Naive B cell (primary cell): ENCODE measurements at places on chromosomes 6 and 20.

GRCh38 chr6:28543651-28544610 lies 18.2 kb downstream of the GPX5 start:
- peaks cover 23% of the 10 kb centered on the region for H3K4me1 ChIP-seq
- no peak for DNase-seq
- H3K36me3 ChIP-seq: no peaks in the 10 kb centered on the region
- peak overlapping the region; percentile 85 for H3K4me3 ChIP-seq
- H3K27ac ChIP-seq: no peak overlapping the region

DNA sequence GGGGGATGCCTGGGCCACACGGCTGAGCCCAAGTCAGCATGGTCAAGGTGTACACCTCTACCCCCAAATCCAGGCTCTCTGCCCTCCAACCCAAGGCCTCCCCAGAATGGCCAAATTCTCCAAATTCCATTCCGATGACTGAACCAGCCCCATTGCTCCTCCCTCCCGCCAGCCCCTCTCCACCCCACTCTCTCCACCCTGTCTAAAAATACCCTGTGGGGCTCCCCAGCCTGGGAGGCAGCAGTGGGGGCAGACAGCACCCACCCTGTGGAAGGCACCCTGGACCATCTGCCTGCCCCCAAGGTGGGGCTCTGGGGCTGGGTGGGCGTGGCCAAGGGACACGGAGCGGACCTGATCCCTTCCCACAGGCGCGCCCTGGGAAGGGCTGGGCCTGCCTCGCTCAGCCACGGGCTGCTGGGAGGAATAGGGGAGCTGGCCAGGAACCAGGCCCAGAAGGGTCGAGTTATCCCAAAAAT lies 11.4 kb downstream of the TEAD3 start:
- no peak for DNase-seq
- H3K4me1 ChIP-seq: no peaks in the 10 kb centered on the region
- H3K4me3 ChIP-seq: no peak overlapping the region
- no peaks in the 10 kb centered on the region for H3K36me3 ChIP-seq

GRCh38 chr6:22827760-22828159 lies 258.4 kb downstream of the HDGFL1 start:
- H3K36me3 ChIP-seq: no peaks in the 10 kb centered on the region
- H3K4me3 ChIP-seq: no peak overlapping the region
- H3K27me3 ChIP-seq: no peaks in the 10 kb centered on the region
- no peak for DNase-seq
- no peak overlapping the region for H3K27ac ChIP-seq

DNA sequence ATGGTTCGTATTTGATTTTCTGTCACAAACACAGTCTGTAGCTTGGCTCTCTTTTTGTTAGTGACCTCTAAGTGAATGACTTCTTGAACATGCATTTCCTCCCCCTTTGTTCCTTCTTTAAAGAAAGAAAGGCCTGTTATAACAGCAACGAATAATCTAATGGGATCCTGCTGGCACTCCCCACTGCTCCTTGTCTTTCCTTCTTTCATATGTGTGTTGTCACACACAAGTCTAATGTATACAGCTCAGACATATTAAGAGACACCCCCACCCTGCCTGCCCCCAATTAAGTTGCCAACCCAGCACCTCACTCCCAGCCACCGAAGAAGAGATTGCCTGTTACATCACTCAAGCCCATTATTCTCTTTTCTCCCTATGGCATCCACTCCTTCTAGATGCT lies 4.9 kb upstream of the SAMD5 start:
- H3K36me3 ChIP-seq: no peaks in the 10 kb centered on the region
- peaks cover 60% of the 10 kb centered on the region for H3K27me3 ChIP-seq
- peaks cover 10% of the 10 kb centered on the region for H3K4me1 ChIP-seq

DNA sequence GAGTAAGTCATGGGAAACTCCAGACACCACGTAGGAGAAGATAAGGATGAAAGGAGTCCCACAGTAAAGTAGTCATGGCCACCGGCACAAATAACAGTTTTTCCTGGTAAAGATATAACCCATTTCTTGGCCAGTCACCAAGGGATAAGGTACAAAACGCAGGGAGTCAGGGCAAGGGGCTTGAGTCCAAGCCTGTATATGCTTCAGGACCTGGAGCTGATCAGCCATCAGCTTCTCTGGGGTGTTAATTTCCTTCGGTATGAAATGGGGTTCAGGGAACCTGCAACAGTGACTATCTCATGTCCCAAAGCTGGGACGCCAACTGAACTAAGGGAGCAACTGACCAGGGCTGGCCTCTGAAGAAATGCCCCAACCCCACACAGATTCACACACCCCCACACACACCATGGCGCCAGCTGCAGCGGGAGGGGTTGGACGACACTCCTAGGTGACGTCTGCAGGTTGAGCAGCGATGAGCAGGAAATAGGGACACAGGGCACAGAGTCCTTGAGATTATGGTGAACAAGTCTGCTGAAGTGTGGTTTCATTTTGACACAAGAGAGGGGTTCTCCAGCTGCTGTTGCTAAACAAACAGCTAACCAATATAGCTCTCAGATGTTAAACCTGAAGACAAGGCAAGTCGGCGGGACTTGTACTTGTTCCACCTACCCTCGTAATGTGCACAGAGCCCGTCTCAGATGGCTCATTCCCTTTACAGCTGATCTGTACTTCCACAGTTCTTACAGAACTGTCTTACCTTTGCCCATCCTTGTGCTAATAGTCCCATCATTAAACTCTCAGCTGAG lies 7.4 kb upstream of the ADTRP start:
- H3K4me1 ChIP-seq: no peaks in the 10 kb centered on the region
- H3K27me3 ChIP-seq: no peaks in the 10 kb centered on the region
- H3K4me3 ChIP-seq: no peak overlapping the region
- no peak for DNase-seq

GRCh38 chr20:35891375-35891774 lies 62.9 kb downstream of the SCAND1 start:
- H3K4me3 ChIP-seq: no peak overlapping the region
- peaks cover 22% of the 10 kb centered on the region for H3K4me1 ChIP-seq
- no peak overlapping the region for H3K27ac ChIP-seq
- H3K27me3 ChIP-seq: no peaks in the 10 kb centered on the region

- H3K4me3 ChIP-seq: no peak overlapping the region
- no peaks in the 10 kb centered on the region for H3K36me3 ChIP-seq
- peaks cover 59% of the 10 kb centered on the region for H3K4me1 ChIP-seq
- H3K27me3 ChIP-seq: no peaks in the 10 kb centered on the region
- DNase-seq: no peak
- H3K27ac ChIP-seq: peak overlapping the region; percentile 97
These were observed 9.3 kb upstream of the BAK1 start for GRCh38 chr6:33589392-33589730.

DNA sequence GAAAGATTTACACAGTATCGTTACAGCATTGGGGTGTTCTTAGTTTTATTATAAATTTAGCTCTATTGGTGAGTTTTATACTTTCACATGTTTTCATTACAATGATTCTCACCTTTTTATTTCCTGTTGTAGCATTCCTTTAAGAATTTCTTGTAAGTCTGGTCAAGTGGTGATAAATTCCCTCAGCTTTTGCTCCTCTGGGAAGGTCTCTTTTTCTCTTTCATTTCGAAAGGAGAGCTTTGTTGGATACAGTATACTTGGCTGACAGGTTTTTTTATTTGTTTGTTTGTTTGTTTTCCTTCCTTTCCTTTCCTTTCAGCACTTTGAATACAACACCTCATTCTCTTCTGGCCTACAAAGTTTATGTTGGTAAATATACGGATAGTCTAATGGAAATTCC lies 249.7 kb upstream of the RUNX2 start:
- no peaks in the 10 kb centered on the region for H3K27me3 ChIP-seq
- no peaks in the 10 kb centered on the region for H3K4me1 ChIP-seq
- no peak overlapping the region for H3K27ac ChIP-seq
- DNase-seq: no peak
- H3K36me3 ChIP-seq: peaks cover 13% of the 10 kb centered on the region

DNA sequence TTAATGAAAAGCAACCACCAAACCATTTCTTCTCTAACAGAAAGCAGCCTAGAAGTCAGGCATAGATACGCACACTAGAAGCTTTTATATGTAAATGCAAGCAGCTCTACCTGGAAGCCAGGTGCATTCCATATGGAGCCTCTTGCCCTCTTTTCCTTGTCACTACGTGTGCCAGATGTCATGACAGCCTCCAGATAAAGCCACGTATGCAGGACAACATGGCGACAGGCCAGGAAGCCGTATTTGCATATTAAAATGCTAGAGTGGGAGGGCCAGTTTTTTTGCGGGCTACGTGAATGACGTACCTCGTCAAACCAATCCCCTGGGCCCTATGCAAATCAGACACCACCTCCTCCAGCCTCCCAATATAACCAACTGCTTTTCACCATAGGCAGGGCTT lies 308.1 kb upstream of the SPTLC3 start:
- no peaks in the 10 kb centered on the region for H3K4me1 ChIP-seq
- H3K27me3 ChIP-seq: no peaks in the 10 kb centered on the region
- H3K4me3 ChIP-seq: no peak overlapping the region
- H3K27ac ChIP-seq: no peak overlapping the region
- no peak for DNase-seq

- no peaks in the 10 kb centered on the region for H3K27me3 ChIP-seq
- H3K4me3 ChIP-seq: no peak overlapping the region
- DNase-seq: no peak
- H3K27ac ChIP-seq: no peak overlapping the region
- H3K4me1 ChIP-seq: no peaks in the 10 kb centered on the region
- H3K36me3 ChIP-seq: no peaks in the 10 kb centered on the region
These were observed 42.3 kb upstream of the ATXN1 start for GRCh38 chr6:16803294-16804200.

DNA sequence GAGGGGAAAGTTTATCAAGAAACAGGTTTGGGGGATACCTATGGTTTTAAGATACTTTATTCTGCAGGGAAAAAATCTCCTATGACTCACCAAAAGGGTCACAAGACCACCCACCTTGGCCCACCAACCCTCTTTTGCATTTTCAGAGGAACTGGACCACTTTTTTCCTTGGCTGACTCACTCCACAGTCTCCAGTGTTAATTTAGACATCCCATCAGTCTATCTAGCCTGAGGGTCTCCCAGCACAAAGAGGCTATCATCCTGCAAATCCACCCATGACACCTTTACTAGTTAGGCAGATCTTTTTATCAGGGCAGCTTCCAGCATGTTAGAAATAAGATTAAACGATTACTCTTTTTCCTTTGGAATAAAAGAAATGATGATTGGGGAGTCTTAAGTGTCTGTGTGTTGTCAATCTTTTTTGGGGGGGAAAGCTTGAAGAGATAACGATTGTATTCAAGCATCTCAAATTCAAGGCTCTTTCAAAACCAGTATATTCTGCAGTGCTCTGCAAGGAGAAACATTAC lies 138.1 kb upstream of the RIN2 start:
- no peak overlapping the region for H3K27ac ChIP-seq
- no peaks in the 10 kb centered on the region for H3K36me3 ChIP-seq
- peaks cover 57% of the 10 kb centered on the region for H3K27me3 ChIP-seq
- no peak overlapping the region for H3K4me3 ChIP-seq

- no peak overlapping the region for H3K4me3 ChIP-seq
- no peaks in the 10 kb centered on the region for H3K27me3 ChIP-seq
- no peak for DNase-seq
- H3K4me1 ChIP-seq: no peaks in the 10 kb centered on the region
- no peak overlapping the region for H3K27ac ChIP-seq
These were observed 261.3 kb downstream of the PLCB1 start for GRCh38 chr20:8393381-8393780.

DNA sequence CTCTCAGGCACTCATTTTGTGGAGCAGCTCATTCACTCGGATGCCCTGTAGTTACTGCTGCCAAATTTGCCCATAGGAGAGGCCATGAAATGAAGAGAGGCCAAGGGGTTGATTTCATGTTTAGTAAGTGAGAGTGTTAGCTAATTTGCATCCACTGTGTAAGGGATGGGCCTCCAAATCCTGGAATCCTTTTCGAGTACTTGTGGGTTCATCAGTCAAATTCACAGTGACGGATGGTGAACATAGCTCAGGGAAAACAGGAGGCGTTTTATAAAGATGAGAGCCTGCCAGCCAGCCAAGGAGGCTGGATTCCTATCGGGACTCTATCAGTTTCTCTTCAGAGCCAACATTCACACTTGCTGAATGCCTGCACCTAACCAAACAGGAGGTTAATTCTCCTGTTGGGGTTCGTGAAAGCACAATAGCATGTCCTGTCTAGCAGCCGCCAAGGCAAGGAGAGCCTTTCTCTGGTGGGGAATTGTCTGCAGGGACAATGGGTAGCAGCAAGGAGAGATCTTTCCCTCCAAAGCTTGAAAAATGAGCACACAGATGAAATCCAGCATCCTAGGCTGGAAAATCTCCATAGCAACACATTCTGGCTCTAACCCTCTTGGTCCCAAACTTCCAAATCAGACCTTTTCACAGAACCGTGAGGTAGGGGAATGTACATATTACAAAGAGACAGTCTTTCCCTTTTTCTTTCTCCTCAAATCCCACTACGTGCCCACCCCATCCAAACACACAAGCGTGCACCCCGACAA lies 231.4 kb upstream of the ECI2 start:
- H3K36me3 ChIP-seq: peaks cover 2% of the 10 kb centered on the region
- peaks cover 24% of the 10 kb centered on the region for H3K27me3 ChIP-seq
- no peak for DNase-seq
- H3K27ac ChIP-seq: no peak overlapping the region

DNA sequence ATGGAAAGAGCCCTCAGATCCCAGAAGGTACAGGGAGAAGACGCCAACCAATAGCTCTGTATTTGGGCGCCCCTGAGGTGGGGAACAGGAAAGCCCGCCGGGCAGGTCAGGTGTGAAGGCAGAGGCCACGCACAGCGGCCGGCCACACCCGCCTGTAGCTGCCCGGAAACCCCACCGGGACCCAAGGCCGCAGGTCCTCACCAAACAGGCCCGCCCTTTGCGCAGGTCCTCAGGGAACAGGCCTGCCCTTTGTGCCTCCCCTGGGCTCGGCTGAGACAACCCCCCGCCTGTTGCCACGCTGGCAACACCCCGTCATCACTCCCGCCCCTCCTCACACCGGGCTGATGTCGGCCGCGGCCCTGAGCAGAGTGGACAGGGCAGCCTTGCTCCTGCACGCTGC lies 44.9 kb upstream of the CHRNA4 start:
- no peak overlapping the region for H3K27ac ChIP-seq
- H3K27me3 ChIP-seq: no peaks in the 10 kb centered on the region
- H3K4me3 ChIP-seq: no peak overlapping the region
- DNase-seq: no peak

GRCh38 chr6:132961122-132961521 lies 146.8 kb downstream of the RPS12 start:
- no peak overlapping the region for H3K4me3 ChIP-seq
- no peak overlapping the region for H3K27ac ChIP-seq
- H3K4me1 ChIP-seq: no peaks in the 10 kb centered on the region
- DNase-seq: no peak
- H3K36me3 ChIP-seq: no peaks in the 10 kb centered on the region
